Fibroblast of lung (primary cell): ENCODE measurements at places on chromosomes 16 and 17. TPM values are rescaled to one million over a fixed set of nuclear protein-coding genes. Genes with fewer than 3 reads are reported as not detected.

SSH2 gene
- 18.0 and 30.2 TPM in 2 replicates for total RNA-seq

OTOP3 gene
- not detected in 2 replicates for total RNA-seq

ACSM2A gene
- total RNA-seq = not detected in 2 replicates

HLF gene
- total RNA-seq = 0.17 and 0.51 TPM in 2 replicates

RHBDL3 gene
- 0.17 and 0.26 TPM in 2 replicates for total RNA-seq

MRPL12 gene
- total RNA-seq = 6.4 and 11.2 TPM in 2 replicates

CENPN gene
- total RNA-seq = 8.7 and 19.5 TPM in 2 replicates

RPRML gene
- not detected in 2 replicates for total RNA-seq

ABCA9 gene
- total RNA-seq = 3.1 and 14.1 TPM in 2 replicates

PRRT2 gene
- 2.1 TPM in 2 replicates for total RNA-seq

MMD gene
- total RNA-seq = 36.3 and 44.7 TPM in 2 replicates

DNA sequence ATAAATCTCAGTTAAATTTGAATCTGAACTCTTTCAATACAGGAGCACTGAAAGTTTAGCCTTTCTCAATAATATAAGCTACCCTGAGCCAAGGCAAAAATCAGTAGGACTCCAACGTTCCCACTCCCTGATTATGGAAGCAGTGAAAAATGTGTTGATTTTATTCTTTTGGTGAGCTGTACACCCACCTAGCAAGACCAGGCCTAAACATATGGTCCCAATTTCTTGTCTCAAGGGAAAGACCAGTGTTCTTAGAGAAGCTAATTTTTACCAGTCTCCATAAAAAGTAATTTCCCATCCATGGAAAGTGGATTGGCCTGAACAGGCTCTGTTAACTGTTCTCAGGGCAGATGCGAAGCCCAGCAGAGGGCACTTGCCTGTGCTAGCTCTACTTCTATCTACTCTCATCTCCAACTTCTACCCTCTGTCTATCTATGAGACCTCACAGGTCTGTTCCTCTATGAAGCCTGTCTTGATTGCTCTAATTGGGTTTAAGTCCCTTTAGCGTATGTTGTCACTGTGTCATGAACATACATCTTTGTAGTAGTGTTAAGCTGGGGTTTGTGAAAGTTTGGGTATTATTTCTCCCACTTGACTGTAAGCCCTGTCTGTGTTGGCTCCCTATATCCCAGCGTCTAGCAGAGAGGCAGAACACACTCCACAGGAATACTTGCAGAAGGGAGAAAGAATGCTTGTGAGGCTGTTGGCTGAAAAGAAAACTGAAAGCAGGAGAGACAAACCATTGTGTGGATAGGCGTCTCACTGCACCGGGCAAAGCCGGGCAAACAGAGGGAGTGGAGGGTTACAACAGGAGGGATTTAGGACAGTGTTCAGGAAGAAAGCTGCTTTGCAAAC lies 167.1 kb upstream of the MAF start:
- DNase-seq = peak; percentile 64

DNA sequence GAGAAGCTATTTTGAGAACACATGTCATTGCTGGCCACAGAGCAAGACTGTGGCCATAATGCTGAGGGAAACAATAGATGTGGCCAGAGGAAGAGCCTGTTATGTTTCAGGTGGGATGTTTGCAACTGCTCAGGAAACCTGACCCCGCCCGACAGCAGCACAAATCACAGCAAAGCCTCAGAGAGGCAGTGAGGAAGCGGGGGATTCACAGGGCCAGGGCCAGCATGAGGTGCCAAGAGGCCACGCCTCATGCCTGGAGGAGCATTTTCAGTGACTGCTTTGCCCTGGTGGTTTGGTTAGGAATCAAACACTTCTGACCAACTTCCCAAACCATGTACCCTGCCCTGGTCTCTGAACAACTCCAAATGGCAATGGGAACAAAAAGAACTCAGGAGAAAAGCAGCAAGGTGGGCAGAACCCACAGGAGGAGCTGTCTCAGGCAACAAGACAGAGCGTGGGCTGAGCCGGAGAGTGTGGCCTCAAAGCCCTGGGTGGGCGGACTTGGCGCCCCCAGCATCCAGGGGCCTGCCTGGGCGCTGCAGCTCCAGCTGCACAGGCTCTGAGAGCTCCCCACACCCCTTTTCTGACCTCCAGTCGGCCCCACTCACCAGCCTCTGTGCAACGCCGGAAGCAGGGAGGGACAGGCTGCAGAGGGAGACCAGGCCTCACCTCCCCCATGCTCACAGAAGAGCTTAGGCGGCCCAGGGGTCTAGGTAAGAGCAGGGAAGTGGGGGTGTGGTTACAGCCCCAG lies 20.6 kb downstream of the HIC1 start:
- DNase-seq = peak; percentile 69

DNA sequence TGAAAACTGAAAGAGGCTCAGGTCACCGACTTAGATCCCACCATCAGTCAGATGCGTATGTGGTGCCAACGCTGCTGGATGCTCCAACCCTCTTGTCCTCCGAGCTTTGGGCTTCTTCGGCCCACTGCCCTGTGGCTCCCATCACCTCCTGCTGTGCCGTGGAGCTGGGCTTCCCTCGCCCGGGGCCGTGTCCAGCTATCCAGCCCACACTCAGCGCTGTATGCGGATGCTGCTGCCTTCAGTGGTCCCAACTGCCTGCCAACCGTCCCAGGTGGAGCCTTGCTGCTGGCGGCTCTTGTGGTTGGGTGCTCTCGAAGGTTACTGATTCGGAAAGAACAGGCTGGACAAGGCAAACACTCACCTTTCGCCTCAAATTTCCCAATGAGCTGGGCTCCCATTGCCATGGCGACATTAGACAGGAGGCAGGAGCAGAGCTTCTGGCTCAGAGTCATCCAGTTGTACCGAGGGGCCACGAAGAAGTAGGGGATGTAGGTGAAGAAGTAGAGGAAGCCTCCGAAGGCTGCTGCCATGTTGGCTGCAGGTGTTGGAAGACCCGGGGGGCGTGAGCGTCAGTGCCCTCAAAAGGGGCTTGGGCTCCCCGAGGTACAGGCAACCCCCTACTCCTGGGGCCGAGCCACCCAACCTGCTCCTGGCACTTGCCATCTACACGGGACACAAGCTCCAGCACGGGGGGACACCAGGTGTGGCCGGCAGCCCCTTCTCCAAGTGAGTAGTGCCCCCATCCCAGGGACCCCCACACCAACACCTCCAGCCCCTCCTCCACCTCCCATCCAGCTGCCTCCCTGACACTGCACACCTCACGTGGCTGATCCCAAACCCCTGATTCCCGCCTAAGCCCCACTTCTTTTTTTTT lies 32.2 kb downstream of the ABCA3 start:
- no peak for DNase-seq

- no peak for DNase-seq
Observed at GRCh38 chr16:4295581-4295980, 20.3 kb upstream of the GLIS2 start.

DNA sequence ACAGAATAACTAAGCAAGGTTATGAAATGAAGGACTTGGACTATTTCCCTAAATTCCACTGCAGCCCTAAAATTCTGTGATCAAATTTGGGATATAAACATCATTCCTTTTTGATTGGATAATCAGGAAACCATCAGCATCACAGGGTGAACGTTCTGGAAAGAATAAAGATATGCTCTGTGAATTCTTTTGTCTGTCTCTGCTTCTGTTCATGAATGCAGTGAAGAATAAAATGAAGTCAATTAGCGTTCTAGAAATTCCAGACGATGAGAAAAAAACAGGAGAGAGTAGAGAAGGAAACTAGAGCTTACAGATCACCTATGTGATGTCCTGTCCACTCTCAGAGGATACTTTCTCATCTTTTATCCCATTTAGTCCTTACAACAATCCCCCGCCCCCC lies 295.1 kb upstream of the SOX9 start:
- DNase-seq = no peak

DNA sequence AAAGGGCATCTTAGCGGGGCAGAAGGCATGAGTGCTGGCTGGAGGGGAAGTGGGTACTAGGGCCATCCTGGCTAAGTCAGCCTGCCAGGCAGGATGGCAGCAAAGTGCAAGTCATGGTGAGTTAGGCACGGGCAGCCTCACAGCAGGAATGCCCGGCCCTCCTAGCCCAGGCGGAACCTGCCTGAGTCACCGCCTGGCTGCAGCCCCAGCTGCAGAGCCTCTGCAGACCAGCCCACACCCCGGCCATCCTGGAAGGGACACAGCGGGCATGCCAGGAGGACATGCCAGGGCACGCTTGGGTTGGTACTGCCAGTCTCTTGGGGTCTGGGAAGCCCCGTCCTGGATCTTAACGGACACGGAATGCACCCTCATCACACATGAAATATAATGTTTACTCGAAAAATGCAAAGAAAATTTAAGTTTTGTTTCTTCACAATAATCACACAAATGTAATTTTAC lies 5.0 kb upstream of the ALDH3A1 start:
- DNase-seq = peak; percentile 87

GRCh38 chr16:27620541-27620940 lies 70.6 kb downstream of the KATNIP start:
- no peak for DNase-seq

- no peak for DNase-seq
Observed at GRCh38 chr16:879461-879861, 78.9 kb upstream of the GNG13 start.

DNA sequence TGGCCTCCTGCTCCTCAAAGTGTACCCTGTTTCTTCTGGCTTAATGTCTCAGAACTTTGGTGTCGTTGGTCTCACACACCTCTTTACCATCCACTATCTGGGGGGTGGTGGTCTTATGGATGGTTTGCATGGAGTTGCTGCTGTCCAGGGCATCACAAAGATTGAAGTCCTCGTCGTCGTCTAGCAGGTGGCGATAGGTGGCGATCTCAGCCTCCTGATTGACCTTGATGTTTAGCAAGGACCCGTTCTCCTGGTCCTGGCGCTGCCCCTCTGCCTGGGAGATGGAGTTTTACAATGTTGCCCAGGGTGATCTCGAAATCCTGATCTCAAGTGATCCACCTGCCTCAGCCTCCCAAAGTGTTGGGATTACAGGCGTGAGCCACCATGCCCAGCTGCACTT lies 31.1 kb upstream of the HELZ start:
- DNase-seq = no peak

- DNase-seq = no peak
Observed at GRCh38 chr17:28491286-28491685, 14.9 kb upstream of the FOXN1 start.

GRCh38 chr16:67128887-67129286 lies 19.1 kb downstream of the PHAF1 start:
- no peak for DNase-seq

GRCh38 chr16:31032736-31033708 lies at the start of gene STX4:
STX4 (plus strand) TSS chr16:31033558; CDS start chr16:31033806, 248 bp downstream.
- DNase-seq = peak; percentile 97

DNA sequence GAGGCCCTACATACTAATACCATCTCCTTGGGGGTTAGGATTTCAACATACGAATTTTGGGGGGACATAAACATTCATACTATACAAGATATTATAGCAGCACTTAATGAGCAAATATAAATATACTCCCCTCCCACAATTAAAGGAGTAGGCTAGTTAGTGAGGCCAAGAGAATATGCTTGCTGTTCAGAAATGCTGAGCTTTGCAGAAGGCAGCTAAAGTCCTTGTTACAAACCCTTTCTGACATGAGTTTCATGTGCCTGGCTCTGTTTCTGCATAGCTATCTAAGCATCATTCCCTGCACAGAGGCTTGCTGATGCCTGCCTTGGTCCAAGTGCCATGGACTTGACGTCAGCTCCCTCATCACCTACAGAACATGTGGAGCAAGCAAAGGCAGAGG lies 73.5 kb downstream of the GP2 start:
- DNase-seq = no peak

GRCh38 chr16:48075398-48075797 lies 80.4 kb downstream of the ABCC12 start:
- DNase-seq = peak; percentile 82

DNA sequence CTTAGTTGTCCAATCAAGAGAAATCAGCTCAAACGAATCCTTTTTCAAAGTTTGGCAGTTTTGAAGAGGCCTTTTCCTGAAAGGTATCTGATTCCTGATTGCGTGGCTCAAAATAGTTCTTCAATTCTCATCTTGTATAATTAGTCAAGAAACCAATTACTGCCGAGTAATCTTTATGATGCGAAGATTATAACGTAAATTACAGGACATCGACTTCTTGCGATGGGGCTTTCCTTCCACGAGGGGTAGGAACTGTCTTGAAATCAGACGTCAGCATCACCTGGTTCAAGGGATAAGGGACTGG lies 644 bp upstream of the ARL2BP start:
- DNase-seq = no peak

DNA sequence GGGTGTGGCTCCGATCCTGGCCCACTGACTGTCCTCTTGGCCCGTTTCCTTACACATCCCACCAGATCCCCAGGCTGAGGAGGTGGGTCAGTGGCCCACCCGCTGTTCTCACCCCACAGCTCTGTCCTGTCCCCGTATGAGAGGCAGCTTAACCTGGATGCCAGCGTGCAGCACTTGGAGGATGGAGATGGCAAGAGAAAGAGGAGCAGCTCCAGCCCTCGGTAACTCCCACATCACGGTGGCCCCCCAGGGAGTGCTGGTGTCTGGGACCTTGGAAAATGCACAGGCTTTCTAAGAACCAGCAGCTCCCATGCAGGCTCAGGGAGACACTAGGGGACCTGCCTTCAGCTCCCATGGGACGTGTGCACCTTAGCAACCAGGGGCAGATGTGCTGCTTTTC lies 4.2 kb upstream of the LLGL2 start:
- no peak for DNase-seq

- DNase-seq = no peak
Observed at GRCh38 chr17:50488880-50489279, 10.2 kb downstream of the RSAD1 start.
